Lung (tissue), 17 donors: ENCODE measurements at places on chromosomes 16 and 17. TPM values are rescaled to one million over a fixed set of nuclear protein-coding genes. Genes with fewer than 3 reads are reported as not detected.

- no peak overlapping the region for H3K27ac ChIP-seq
- H3K4me1 ChIP-seq, result peaks cover 10% of the 10 kb centered on the region
- H3K4me3 ChIP-seq, result no peak overlapping the region
- DNase-seq, result no peak
- no peaks in the 10 kb centered on the region for H3K27me3 ChIP-seq
Observed at GRCh38 chr16:79982361-79982760, 381.8 kb upstream of the MAF start.

DNA sequence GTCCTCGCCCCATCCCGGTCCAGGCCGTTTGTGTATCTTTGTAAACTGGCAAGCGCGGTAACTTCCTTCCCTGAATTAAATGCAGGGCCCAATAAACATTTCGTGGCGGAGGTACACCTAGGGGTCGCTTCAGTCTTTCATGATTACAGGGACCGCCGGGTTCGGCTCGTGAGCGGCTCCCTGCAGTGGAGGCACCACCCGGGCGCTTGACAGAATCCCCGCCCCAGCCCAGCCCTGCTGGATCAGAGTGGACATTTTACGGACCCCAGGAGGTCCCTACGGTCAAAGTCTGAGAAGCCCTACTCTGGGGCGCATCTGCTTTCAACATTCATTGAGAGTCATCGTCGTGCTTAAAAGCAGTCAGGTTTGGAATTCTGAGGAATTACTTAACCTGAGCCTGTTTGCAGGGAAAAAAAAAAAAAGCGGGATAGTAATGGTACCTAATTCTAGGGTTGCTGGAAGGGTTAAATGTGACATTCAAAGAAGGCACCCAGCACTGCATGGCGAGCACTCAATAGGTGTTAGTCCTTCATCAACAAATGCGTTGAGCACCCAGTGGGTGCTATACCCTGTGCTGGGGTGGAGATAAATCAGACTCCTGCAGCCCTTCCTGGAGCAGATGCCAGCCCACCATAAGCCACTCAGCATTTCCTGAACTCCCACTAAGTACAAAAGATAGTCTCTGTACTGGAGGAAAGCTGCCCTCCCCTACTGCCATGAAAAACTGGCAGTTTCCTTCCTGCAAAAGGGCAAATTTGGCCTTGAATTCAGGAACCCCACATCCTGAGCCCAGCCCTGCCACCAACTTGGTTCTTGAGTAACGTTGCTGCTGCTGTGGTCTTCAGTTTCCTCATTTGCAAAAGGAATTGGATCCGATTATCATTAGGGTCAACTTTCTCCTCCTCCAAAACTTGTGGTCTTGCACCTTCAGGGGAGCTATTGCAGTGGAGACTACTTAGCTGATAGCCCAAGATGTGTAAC is 658 bp upstream of the DUSP3 start:
- peaks cover 4% of the 10 kb centered on the region for H3K4me1 ChIP-seq
- peaks cover 3% of the 10 kb centered on the region for H3K36me3 ChIP-seq
- H3K4me3 ChIP-seq, result no peak overlapping the region
- no peak for DNase-seq

GRCh38 chr17:19551165-19551564 is 17.5 kb downstream of the SLC47A1 start:
- DNase-seq, result no peak
- no peak overlapping the region for H3K27ac ChIP-seq
- no peaks in the 10 kb centered on the region for H3K27me3 ChIP-seq
- H3K4me3 ChIP-seq, result no peak overlapping the region

DNA sequence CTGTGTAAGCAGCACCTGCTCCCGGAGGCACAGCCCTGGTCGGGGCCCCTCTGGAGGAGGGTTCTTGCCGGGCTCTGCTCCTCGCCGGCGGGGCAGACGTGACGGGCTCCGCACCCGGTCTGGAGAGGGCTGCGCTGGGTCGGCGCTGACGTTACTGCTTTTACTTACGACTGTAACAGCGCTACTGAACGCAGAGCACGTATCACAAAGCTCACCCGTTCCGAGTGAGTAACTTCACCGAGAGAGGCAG is 1.3 kb upstream of the RAB40C start:
- peak overlapping the region; percentile 99 for H3K27ac ChIP-seq
- H3K4me3 ChIP-seq, result peak overlapping the region; percentile 84
- H3K36me3 ChIP-seq, result no peaks in the 10 kb centered on the region
- H3K27me3 ChIP-seq, result no peaks in the 10 kb centered on the region

GRCh38 chr17:34275881-34276280 is 5.9 kb downstream of the CCL7 start:
- H3K4me3 ChIP-seq, result no peak overlapping the region
- H3K36me3 ChIP-seq, result no peaks in the 10 kb centered on the region
- peak; percentile 94 for DNase-seq
- no peak overlapping the region for H3K27ac ChIP-seq

DNA sequence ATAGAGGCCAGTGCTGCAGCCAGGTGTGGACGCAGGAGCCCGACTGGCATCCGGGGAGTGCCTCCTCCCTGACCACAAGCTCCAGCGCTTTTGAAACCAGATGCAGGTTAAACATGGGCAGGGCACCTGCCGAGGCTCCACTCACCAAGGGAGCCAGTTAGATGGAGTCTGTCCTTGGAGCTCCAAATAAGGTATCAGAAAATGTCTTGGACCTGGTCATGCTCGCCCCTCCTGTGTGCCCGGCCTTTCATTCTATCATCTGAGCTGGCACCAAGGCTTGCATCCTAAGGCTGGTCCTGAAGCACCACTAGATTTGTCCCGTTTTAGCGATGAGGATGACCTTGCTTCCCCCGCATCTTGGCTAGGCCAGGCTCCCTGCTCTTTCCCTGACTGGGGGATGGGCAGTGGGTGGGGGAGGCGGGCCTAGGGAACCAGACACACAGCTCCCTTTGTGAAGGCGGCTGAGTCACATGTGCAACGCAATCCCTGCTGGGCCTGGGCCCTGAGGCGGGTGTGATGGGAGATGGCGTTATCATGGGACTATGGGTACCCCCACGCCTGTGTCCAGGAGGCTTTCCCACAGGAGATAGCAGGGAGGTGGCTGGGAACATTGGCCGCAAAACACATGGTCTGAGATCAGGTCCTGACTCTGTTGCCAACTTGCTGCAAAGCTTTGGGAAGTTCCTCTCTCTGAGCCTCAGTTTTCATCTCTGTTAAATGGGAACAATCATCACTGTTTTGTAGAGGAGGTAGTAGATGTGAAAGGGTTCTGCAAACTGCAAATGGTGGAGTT is 5.0 kb upstream of the ADGRG1 start:
- H3K36me3 ChIP-seq, result no peaks in the 10 kb centered on the region
- H3K4me3 ChIP-seq, result no peak overlapping the region
- peak; percentile 37 for DNase-seq

Gene MT3
- total RNA-seq, result not detected

- no peak for DNase-seq
- H3K36me3 ChIP-seq, result no peaks in the 10 kb centered on the region
- H3K27me3 ChIP-seq, result no peaks in the 10 kb centered on the region
Observed at GRCh38 chr17:66337268-66337667, 34.9 kb downstream of the PRKCA start.

DNA sequence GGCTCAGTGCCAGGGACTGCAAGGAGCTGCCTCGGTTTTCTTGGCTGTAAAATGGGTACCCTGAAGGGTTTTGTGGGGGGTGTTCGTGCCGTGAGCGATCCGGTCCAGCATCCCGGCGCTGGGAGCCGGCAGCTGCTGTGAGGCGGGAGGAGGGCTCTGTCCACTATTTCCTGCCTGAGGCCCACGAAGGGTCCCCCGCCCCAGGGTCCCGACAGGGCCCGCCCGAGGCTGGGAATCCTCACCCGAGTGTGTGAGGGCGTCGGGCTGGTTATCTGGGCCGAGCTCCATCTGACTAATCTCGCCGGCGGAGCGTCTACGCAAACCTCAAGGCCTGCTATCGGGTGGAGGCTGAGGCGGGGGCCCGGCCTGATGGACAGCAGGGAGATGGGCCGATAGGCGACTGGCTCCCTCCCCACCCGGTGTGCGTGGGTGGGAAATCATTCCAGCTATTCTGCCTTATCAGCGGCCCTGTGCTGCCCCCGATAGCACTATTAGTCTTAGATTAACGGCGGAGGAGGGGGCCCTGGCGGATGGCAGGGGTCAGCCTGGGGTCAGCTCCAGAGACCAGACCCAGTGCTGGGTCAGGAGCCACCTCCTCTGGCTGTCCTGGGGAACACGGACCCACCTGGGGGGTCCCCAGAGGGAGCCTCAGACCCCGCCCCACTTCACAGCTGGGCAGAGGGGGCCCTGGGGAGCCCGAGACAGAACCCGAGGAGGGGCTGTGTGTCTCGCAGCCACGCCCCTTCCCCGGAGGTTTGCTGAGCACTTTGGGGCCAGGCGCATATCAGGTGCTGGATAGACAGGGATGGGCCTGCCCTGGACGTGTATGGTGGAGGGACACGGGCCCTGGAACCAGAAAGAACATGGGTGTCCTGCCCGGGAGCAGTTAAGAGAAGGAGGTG is 44.7 kb downstream of the ZFPM1 start:
- no peaks in the 10 kb centered on the region for H3K36me3 ChIP-seq
- H3K4me3 ChIP-seq, result no peak overlapping the region
- no peak overlapping the region for H3K27ac ChIP-seq
- H3K4me1 ChIP-seq, result no peaks in the 10 kb centered on the region
- no peaks in the 10 kb centered on the region for H3K27me3 ChIP-seq
- DNase-seq, result peak; percentile 31

- H3K27ac ChIP-seq, result no peak overlapping the region
- peaks cover 9% of the 10 kb centered on the region for H3K27me3 ChIP-seq
- no peak for DNase-seq
- no peaks in the 10 kb centered on the region for H3K36me3 ChIP-seq
- H3K4me3 ChIP-seq, result no peak overlapping the region
Observed at GRCh38 chr17:36746381-36747053, 145.1 kb downstream of the MRM1 start.

DNA sequence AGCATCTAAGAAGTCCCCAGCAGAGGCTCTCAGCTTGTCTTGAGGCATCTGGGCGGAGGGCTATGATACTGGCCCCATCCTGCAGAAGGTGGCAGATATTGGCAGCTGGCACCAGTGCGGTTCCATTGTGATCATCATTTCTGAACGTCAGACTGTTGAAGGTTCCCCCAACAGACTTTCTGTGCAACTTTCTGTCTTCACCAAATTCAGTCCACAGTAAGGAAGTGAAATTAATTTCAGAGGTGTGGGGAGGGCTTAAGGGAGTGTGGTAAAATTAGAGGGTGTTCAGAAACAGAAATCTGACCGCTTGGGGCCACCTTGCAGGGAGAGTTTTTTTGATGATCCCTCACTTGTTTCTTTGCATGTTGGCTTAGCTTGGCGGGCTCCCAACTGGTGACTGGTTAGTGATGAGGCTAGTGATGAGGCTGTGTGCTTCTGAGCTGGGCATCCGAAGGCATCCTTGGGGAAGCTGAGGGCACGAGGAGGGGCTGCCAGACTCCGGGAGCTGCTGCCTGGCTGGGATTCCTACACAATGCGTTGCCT is at the start of gene CIITA:
Gene CIITA, plus strand, starts transcription at position 404 of the 543 bp plus-strand sequence. Its CDS starts 129 bp downstream, at position 533.
- peak; percentile 40 for DNase-seq
- peak within 1 kb of the TSS; percentile 18 for H3K4me3 ChIP-seq
- H3K36me3 ChIP-seq, result no peaks in the 10 kb centered on the region
- no peaks in the 10 kb centered on the region for H3K27me3 ChIP-seq

- H3K27me3 ChIP-seq, result no peaks in the 10 kb centered on the region
- no peak overlapping the region for H3K4me3 ChIP-seq
- no peaks in the 10 kb centered on the region for H3K4me1 ChIP-seq
Observed at GRCh38 chr16:20598832-20599469, 22.8 kb upstream of the ACSM2B start.

GRCh38 chr16:13322336-13322735 is 420.9 kb downstream of the SHISA9 start:
- no peaks in the 10 kb centered on the region for H3K27me3 ChIP-seq
- no peak overlapping the region for H3K27ac ChIP-seq
- H3K4me3 ChIP-seq, result no peak overlapping the region

Gene CLN3
- total RNA-seq, result 42.4 TPM

- no peak overlapping the region for H3K27ac ChIP-seq
- no peaks in the 10 kb centered on the region for H3K36me3 ChIP-seq
- DNase-seq, result no peak
- H3K4me3 ChIP-seq, result no peak overlapping the region
- H3K27me3 ChIP-seq, result no peaks in the 10 kb centered on the region
Observed at GRCh38 chr16:78516006-78516736, 416.7 kb downstream of the WWOX start.
